Cardiac muscle cell (in vitro differentiated cells and primary cell): ENCODE measurements at places on chromosomes 2 and 18. TPM values are rescaled to one million over a fixed set of nuclear protein-coding genes. Genes with fewer than 3 reads are reported as not detected.

ADAM23 gene
- 9.3 and 11.3 TPM in 2 replicates for total RNA-seq

CD8B gene
- not detected in 2 replicates for total RNA-seq

DNAJC5G gene
- total RNA-seq, result 3.6 and 14.1 TPM in 2 replicates

DARS1 gene
- total RNA-seq, result 136 and 138 TPM in 2 replicates

ERICH2 gene
- total RNA-seq, result 1.0 and 1.5 TPM in 2 replicates

KLHL14 gene
- total RNA-seq, result 69.8 and 88.0 TPM in 2 replicates

MYO5B gene
- total RNA-seq, result 6.4 and 16.7 TPM in 2 replicates

SERPINB11 gene
- not detected in 2 replicates for total RNA-seq

TNS1 gene
- 44.3 and 45.0 TPM in 2 replicates for total RNA-seq

DNA sequence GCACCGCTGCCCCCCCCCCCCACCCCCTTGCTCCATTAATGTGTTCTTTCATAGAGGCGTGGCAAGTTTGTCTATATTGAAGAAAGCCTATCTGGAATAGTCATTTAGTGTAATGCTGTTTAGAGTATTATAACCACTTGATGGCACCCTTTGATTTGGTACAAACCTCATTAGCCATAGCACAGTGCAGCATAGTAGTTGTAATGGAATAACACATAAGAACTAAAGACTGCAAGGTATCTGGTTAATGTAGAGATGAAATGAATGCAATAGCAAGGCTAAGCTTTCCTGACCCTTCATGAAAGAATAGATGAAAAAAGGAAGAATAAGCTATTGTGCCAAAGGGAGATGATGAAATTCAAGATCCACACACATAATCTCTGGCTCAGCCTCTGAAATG, 81.9 kb downstream of the EHBP1 start:
- H3K36me3 ChIP-seq, result no peaks in the 10 kb centered on the region
- H3K27ac ChIP-seq, result no peak overlapping the region
- peak; percentile 74 for DNase-seq
- H3K4me1 ChIP-seq, result no peaks in the 10 kb centered on the region

GRCh38 chr2:6645672-6646071, 220.0 kb downstream of the CMPK2 start:
- H3K4me1 ChIP-seq, result no peaks in the 10 kb centered on the region
- DNase-seq, result no peak
- H3K36me3 ChIP-seq, result no peaks in the 10 kb centered on the region
- H3K27ac ChIP-seq, result no peak overlapping the region
- no peaks in the 10 kb centered on the region for H3K27me3 ChIP-seq

DNA sequence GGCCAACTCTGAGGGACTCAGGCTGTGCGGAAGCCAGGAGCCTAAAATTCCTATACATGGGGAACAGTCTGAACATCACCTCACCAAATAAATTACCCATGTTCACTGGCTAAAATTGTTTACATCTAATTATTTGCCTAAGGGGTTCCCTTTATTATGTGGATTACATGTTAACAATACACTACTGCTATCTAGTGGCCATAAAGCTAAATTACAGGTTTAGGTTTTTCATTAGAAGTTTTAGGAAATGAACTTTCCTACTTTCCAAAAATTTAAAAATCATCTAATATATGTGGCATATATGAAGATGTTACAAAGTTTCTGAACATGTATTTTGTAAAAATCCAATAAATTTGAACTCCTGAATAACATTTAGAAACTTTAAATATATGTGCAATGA, 40.3 kb downstream of the PLA2R1 start:
- DNase-seq, result no peak
- no peaks in the 10 kb centered on the region for H3K27me3 ChIP-seq
- no peak overlapping the region for H3K27ac ChIP-seq
- H3K4me3 ChIP-seq, result no peak overlapping the region
- no peaks in the 10 kb centered on the region for H3K36me3 ChIP-seq

DNA sequence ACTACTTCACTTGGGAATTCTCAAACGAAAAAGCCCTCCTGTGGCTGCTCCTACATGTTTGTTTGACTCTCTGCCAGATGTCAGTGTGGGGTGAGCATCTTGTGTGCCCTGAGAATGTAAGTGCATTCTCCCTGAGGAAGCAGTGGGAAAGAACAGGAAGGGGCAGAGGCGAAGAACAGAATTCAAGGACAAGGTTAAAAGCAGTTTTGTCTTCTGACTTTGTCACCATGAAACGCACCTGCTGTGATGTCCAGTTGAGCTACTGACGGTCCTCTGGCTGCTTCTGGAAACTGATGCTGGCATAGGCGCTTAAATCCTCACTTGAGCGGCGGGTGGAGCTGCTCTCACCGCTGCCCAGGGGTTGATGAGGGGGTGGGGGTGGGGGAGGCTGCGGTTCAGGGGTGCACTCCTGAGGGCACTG, 4.9 kb downstream of the IRS1 start:
- DNase-seq, result no peak
- H3K4me1 ChIP-seq, result peaks cover 43% of the 10 kb centered on the region
- H3K27me3 ChIP-seq, result no peaks in the 10 kb centered on the region
- peak overlapping the region; percentile 35 for H3K4me3 ChIP-seq
- no peak overlapping the region for H3K27ac ChIP-seq
- no peaks in the 10 kb centered on the region for H3K36me3 ChIP-seq

- no peak for DNase-seq
- H3K4me1 ChIP-seq, result no peaks in the 10 kb centered on the region
- no peak overlapping the region for H3K4me3 ChIP-seq
- H3K36me3 ChIP-seq, result no peaks in the 10 kb centered on the region
- H3K27ac ChIP-seq, result no peak overlapping the region
Measured at GRCh38 chr18:14124689-14125088, 7.5 kb downstream of the ZNF519 start.

DNA sequence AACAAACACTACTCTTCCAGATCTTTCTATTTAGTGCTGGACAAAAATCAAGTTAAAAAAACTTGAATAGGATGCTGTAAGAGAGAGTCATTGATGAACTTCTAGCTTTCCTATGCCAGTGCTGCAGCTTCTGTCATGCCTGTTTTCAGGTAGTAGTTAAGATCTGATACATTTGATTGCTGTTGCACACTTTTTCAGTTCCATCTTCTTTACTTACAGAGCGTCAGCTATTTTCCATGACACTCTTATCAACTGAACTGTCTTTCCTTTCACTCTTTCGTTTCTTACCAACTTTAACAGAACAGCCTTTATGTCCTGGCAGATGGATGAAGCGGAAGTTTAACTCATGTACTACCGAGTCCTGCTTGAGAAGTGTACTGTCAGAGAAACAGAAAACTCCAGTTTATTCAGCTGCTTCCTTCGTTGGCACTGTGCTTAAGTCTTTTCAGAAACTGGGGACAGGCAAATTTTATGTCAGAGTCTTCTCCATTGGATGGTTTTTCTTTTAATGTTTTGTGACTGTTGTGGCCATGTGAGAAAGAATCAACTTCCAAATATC, 145.9 kb upstream of the KLHL14 start:
- DNase-seq, result no peak
- no peaks in the 10 kb centered on the region for H3K27me3 ChIP-seq
- H3K4me1 ChIP-seq, result peaks cover 21% of the 10 kb centered on the region
- no peak overlapping the region for H3K27ac ChIP-seq
- H3K4me3 ChIP-seq, result no peak overlapping the region

DNA sequence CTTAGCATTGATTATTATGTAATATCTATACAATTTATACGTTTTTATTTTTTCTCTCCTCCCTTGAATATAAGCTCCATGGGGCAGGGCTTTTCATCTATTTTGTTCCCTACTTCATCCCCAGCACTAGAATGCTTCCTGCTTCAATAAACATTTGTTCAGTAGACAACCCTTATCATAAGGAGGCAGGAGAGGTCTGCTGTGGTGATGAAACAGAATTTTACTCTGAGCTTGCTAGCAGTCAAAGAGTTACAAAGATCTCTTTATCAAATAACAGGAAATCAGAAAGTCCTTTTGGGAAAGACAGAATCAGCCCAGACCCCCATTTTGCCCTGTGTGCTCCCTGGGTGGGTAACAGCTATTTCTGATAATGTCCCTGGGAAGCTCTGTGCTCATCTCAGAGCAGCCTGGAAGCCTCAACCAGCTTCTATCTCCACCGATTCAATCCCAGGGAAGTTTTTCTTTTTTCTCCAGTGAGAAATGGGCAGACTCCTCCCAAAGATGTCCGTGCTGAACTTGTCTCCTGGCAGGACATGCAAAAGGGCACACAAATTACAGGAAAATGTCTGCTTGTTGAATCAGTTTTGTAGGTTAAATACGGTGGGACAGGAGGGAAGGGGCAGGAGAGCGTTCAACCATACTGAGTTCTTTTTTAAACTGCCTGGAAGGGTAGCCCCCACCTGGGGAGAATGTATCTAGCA, 84.7 kb upstream of the PKDCC start:
- no peaks in the 10 kb centered on the region for H3K36me3 ChIP-seq
- H3K4me1 ChIP-seq, result peaks cover 26% of the 10 kb centered on the region
- no peaks in the 10 kb centered on the region for H3K27me3 ChIP-seq

GRCh38 chr2:10658041-10658913, 31.5 kb downstream of the NOL10 start:
- no peaks in the 10 kb centered on the region for H3K27me3 ChIP-seq
- no peak overlapping the region for H3K27ac ChIP-seq
- H3K36me3 ChIP-seq, result peaks cover 29% of the 10 kb centered on the region
- no peak overlapping the region for H3K4me3 ChIP-seq
- DNase-seq, result peak; percentile 76

GRCh38 chr18:58882044-58882443, 17.4 kb downstream of the ZNF532 start:
- H3K4me1 ChIP-seq, result peaks cover 3% of the 10 kb centered on the region
- no peak for DNase-seq
- no peak overlapping the region for H3K27ac ChIP-seq
- H3K27me3 ChIP-seq, result no peaks in the 10 kb centered on the region
- H3K4me3 ChIP-seq, result no peak overlapping the region
- H3K36me3 ChIP-seq, result peaks cover 8% of the 10 kb centered on the region

- peaks cover 13% of the 10 kb centered on the region for H3K4me1 ChIP-seq
- H3K36me3 ChIP-seq, result no peaks in the 10 kb centered on the region
- H3K4me3 ChIP-seq, result no peak overlapping the region
- peak; percentile 67 for DNase-seq
- H3K27ac ChIP-seq, result no peak overlapping the region
Measured at GRCh38 chr2:20634507-20635112, 16.3 kb downstream of the HS1BP3 start.

GRCh38 chr18:72848503-72849237, 19.1 kb downstream of the NETO1 start:
- H3K27ac ChIP-seq, result no peak overlapping the region
- no peaks in the 10 kb centered on the region for H3K4me1 ChIP-seq
- H3K4me3 ChIP-seq, result no peak overlapping the region

- no peak for DNase-seq
- H3K27ac ChIP-seq, result no peak overlapping the region
- no peaks in the 10 kb centered on the region for H3K36me3 ChIP-seq
Measured at GRCh38 chr2:127630864-127631540, 15.0 kb upstream of the GPR17 start.

GRCh38 chr2:18118703-18119102, 240.2 kb downstream of the KCNS3 start:
- no peak for DNase-seq
- H3K4me3 ChIP-seq, result no peak overlapping the region
- no peaks in the 10 kb centered on the region for H3K4me1 ChIP-seq
- no peaks in the 10 kb centered on the region for H3K27me3 ChIP-seq

DNA sequence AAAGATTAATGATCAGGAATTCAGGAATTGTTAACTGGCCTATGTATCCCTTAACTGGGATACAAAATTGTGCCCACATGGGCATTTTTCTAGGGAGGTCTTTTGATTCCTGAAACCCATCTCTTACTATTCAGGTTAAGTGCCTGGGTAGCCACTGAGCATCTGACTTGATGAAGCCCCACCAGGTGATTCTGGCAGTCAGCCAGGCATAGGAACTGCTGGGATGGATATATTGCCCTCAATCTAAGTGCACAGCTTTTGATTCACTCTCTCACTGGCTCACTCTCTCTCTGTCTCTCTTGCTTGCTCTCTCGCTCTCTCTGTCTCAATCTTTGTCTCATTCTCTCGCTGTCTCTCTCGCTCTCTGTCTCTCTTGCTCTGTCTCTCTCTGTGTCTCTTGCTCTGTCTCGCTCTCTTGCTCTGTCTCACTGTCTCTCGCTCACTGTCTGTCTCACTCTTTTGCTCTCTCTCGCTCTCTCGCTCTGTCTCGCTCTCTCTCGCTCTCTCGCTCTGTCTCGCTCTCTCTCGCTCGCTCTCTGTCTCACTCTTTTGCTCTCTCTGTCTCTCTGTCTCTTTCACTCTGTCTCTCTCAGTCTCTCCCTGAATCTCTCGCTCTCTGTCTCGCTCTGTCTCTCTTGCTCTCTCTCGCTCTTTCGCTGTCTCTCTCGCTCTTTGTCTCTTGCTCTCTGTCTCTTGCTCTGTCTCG, 22.3 kb downstream of the INPP1 start:
- H3K4me1 ChIP-seq, result no peaks in the 10 kb centered on the region
- H3K27me3 ChIP-seq, result peaks cover 38% of the 10 kb centered on the region
- H3K4me3 ChIP-seq, result no peak overlapping the region

DNA sequence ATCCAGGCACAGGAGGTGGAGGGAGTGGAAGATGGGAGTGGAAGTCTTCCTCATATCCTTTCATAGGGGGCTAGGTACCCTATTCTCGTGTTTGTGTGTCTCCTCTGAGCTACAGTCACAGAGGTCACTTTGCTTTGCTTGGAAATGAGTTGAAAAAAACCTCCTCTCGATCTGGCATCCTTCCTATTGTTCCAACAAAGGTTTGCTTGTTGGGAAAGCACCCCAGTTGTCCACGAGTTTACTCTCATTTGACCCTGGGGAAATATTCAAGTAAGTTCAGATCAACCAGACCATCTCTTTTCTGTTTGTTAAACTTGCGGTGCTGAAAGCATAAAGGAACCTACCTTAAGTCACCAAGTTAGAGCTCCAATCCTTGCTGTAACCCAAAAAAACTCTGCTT, 59.3 kb downstream of the ARHGEF33 start:
- H3K36me3 ChIP-seq, result no peaks in the 10 kb centered on the region
- DNase-seq, result no peak
- no peaks in the 10 kb centered on the region for H3K27me3 ChIP-seq
- H3K27ac ChIP-seq, result no peak overlapping the region
- no peak overlapping the region for H3K4me3 ChIP-seq
- peaks cover under 1% of the 10 kb centered on the region for H3K4me1 ChIP-seq

GRCh38 chr2:31150120-31150670, 12.0 kb upstream of the GALNT14 start:
- no peak overlapping the region for H3K4me3 ChIP-seq
- no peaks in the 10 kb centered on the region for H3K27me3 ChIP-seq
- no peak for DNase-seq
- no peaks in the 10 kb centered on the region for H3K36me3 ChIP-seq
- H3K4me1 ChIP-seq, result no peaks in the 10 kb centered on the region

- H3K4me1 ChIP-seq, result no peaks in the 10 kb centered on the region
- H3K36me3 ChIP-seq, result peaks cover 25% of the 10 kb centered on the region
- H3K4me3 ChIP-seq, result no peak overlapping the region
- H3K27ac ChIP-seq, result peak overlapping the region; percentile 27
- peak; percentile 86 for DNase-seq
Measured at GRCh38 chr2:43576981-43577892, 18.6 kb downstream of the THADA start.

DNA sequence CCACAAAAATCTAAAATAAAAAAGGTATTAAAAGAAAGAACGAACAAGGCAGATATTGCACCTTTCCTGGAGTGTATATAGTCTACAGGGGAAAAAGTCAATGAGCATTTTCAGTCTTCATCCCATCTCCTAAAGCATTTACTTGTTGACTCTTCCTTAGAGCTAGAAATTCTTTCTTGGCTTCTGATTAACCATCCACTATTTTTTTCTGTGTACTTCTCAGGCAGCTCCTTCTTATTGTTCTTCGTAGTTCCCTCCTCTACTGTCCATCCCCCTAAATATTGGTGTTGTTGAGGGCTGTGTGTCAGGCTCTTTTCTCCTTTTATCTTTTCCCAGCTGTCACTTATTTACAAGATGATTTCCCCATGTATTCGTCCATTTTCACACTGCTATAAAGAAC, 3.5 kb upstream of the LAPTM4A start:
- H3K4me1 ChIP-seq, result no peaks in the 10 kb centered on the region
- H3K27me3 ChIP-seq, result no peaks in the 10 kb centered on the region
- H3K27ac ChIP-seq, result no peak overlapping the region
